ENCODE measurements at places on chromosomes 7 and 10.

- DNase-seq, result no peak
Measured at GRCh38 chr10:17109475-17110207, 20.0 kb downstream of the CUBN start.

GRCh38 chr7:107355616-107356015, 114.2 kb upstream of the GPR22 start:
- no peak for DNase-seq

DNA sequence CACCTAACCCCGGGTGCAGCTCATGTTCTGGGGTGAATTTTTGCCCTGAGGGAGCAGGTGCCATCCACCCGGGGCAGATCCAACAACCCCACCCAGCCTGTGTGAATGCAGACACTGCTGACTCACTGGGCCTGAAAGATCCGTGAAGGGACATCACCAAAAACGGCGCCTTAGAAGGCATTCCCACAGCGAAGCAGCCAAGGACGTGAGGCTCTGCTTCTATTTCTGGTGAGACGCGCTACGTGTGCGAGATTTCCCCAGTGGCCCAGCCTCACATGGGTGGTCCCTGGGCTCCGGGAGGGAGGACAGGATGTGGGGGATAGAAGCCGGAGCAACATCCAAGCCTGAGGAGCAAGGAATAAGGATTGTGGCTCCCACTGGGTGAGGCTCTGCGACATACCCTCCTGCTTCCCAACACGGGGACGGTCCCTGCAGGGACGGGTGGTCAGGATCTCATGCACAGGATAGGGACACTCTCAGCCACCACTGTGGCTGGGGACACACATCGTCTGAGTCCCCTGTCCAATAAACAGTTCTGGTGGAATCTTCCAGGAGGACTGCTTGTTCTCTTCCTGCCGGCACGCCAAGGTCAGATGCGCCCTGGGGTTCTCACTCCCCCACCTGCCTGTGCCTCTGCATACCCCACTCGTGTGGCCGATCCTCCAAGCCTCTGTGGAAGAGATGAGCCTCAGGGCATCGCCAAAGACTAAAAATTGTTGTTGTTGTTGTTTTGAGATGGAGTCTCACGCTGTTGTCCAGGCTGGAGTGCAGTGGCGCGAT, 70.2 kb downstream of the ZRANB1 start:
- no peak for DNase-seq

- no peak for DNase-seq
Measured at GRCh38 chr10:124590216-124591122, 128.8 kb downstream of the LHPP start.

DNA sequence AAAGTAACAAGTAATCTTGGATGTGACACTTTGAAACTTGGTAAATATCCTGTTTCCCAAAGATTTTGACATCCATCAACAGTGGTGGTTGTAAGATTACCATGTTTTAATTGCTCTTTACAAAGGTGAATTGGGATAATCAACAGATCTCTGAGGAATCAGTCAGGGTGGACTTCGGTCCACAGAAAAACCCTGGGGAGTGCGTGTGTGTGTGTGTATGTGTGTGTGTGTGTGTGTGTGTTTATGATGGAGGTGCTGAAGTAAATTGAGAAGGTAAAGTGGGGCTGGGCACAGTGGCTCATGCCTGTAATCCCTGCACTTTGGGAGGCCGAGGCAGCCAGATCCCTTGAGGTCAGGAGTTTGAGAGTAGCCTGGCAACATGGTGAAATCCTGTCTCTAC, 12.0 kb upstream of the AUTS2 start:
- DNase-seq, result no peak

DNA sequence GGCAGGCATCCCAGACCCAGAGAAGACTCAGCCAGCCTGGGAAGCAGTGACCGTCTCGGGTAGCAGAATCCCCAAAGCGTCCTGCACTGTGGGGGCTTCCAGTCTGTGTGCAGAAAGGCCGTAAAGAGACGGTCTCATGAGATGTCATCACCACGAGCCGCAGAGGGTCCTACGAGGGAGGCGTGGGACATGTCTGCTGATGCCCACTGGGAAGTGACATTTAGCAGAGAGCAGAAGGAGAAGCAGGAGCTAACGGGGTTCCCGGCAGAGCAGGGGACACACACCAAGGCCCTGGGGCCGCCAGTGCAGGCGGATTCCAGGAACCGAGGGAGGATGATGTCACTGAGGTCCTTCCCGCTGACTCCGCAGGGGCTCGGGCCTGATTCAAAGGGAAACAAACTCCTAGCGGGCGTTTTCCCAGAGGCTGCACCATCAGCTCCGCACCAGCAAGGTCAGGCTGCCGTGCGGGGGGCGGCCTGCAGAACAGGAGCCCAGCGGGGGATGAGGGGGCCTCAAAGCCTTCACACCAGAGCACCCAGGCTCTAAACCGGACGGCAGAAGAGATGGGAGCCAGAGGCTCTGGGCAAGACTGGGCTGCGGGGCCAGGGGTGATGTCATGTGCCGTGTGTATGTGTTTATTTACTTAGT, 85.4 kb upstream of the PDGFA start:
- no peak for DNase-seq

- DNase-seq, result no peak
Measured at GRCh38 chr7:44711528-44711927, 37.1 kb upstream of the ZMIZ2 start.

DNA sequence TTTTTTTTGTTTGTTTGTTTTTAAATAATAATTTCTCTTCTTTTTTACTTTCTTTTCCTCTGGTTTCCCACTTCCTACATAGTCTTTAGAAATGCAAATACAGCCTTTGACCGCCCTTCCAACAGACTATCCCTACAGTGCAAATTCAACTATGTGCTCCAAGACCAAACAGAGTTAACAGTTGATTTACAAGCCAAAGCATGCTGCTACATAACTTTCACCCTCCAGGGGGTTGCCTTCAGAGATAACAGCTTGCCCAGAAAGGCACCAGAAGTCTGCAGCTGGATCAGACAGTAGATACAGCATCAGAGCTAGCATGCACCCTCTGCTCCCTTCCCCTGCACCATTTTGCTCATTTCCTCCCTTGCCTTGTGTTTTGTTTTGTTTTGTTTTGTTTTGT, 539.0 kb downstream of the ZWINT start:
- DNase-seq, result no peak

DNA sequence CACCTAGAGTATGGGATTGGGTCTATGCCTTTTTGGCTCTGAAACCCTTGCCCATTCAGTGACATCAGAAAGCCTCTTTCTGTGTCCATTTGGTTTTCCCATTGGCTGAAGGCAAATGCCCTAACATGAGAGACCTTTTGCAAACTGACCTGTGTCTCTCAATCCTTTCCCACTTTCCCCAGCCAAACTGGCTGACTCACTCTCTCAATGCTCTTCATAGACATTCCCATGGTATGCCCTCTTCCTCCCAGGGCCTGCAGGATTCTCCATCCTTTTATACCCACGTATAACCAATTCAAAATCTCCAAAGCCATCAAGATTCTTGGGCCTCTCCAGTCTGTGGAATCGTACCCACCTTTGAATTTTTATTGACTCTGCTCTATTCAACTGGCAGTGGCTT, 563.3 kb downstream of the GATA3 start:
- DNase-seq, result no peak

GRCh38 chr7:90211391-90212148, at the start of gene STEAP2:
Gene STEAP2 (plus strand): TSS chr7:90211740. CDS start chr7:90225083, 13,343 bp downstream.
- peak; percentile 44 for DNase-seq

GRCh38 chr7:46945328-46945727, 636.6 kb downstream of the TNS3 start:
- no peak for DNase-seq

- DNase-seq, result no peak
Measured at GRCh38 chr10:76309070-76309469, 877.6 kb downstream of the LRMDA start.

DNA sequence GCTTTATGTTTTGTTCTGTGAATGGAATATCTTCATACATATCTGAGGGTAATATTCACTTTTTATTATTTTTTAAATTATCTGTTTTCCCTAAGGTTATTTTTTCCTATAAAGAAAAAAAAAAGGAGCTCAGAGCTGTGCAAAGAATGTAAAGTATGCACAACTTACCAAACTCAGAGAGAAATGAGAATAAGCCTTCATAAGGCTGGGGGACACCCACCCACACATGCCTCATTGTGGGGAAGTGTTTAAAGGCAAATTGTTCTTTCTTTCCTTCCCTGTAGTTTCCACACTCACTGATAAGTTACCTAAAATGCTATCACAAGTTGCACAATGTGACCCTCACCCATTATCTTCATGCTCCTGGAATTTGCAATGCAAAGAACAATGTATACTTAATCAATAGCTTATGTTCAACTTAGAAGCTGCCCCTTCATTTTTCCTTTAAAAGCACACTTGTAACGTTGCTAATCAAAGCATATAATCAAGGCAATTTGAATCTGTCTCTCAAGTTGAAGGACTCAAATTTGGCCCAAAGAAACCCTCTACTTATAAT, 108.1 kb downstream of the GNAT3 start:
- DNase-seq, result no peak

DNA sequence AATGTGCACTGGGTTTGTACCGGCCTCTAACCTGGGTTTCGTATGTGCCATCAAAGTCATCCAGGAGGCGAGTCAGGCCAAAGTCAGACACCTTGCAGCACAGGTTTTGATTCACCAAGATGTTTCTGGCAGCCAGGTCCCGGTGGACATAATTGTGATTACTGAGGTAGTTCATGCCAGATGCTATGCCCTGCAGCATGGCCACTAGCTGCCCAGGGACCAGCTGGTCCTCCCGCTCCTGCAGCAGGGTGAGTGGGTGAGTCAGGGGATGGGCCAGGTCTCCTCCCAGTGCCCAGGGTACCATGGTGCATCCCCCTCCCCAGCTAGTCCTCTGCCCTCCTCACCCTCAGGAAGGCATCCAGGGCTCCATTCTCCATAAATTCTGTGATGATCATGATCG, 13.6 kb downstream of the ZYX start:
- no peak for DNase-seq

DNA sequence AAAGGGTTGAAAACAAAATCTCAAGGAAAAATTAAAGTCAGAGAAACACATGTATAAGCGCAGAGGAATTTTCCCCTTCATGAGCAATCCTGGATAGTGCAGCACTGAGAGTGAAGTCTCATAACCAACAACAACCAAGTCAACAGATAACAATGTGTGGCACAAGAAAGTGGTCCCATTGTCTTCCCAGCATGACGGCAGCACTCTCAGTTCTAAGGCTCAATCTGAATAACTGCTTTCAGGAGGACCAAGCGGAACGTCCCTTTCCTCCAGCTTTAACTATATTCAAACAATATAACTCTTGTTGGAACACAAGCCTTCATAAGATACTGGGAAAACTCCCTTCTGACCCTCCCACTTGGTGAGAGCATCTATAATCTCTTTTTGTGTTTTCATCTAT, 137.9 kb downstream of the RAPGEF5 start:
- no peak for DNase-seq

DNA sequence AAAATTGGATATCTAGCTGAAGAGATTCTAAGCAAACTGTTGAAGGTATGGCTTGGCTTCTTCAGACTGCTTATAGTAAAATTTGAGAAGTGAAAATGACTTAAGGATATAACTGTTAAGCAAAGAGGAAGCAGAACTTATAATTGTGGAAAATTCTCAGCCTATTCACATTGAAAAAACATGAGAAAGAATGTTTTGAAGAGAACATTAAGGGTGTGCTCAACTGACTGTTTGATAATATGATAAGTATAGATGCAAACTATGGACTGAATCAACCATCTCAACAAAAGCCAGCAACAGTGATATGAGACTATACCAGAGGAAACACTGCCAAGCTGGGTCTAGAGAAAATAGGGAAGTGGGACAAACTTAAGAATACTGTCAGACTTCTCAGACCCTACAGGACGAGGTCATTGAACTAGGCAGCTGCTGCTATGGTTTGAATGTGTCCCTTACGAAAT, 133.1 kb upstream of the PPP1R3A start:
- no peak for DNase-seq

GRCh38 chr7:43248961-43249822, 136.7 kb downstream of the HECW1 start:
- no peak for DNase-seq

GRCh38 chr10:60575105-60575504, 185.4 kb upstream of the ANK3 start:
- DNase-seq, result no peak

DNA sequence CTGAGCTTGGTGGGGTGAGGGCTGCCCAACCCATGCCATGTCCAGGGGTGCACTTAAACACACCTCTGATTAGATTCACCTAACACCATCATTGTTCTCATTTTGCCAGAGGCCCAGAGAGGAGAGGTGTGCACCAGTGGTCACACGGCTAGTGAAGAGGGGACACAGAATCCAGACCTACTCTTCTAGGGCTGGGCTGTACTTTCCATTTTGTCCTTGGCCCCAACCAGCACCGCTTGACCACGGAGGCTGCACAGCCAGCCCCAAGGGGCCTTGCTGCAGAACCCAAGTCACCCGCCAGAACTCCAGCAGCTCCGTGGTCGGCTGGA, 246 bp upstream of the WDFY4 start:
- DNase-seq, result no peak

DNA sequence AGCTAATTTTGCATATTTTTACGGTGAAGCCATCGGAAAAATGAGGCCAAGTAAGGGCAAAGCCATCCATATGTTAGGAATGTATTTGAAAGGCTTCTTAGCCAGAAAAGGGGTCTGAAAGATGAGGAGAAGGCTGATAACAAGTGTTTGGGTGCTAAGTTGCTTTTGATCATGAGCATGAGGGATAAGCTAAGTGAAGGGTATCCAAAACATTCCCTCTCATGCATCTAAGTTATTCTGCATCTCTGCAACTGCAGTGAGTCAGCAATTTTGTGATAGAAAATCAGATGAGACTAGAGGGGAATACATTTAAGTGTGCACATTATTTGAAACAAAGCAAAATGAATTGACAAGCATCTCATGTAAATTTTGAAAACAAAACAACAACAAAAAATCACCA, 282.8 kb downstream of the GPR158 start:
- DNase-seq, result no peak

- DNase-seq, result no peak
Measured at GRCh38 chr10:43794181-43794815, 145.6 kb upstream of the ZNF32 start.

- no peak for DNase-seq
Measured at GRCh38 chr10:23201837-23202236, 9.7 kb downstream of the PTF1A start.

- DNase-seq, result no peak
Measured at GRCh38 chr7:39045231-39045630, 67.5 kb downstream of the POU6F2 start.

DNA sequence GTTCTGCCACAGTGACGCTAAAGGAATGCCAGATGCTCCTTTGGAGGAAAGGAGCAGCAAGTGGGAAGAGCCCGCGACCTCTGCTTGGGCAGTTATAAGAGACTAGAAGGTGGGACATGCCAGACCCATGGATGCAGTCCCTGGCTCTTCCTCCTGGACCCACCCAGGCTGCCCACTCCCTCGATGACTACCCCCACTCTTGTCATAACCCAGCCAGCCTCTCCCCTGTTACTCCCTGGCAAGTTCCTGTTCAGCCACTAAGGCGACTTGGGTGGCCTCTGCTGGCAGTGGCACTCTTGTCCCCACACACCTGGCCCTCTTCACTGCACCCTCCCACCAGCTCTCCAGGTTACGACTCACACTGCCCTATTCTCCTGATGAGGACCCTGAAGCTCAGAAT, 33.5 kb downstream of the COL13A1 start:
- no peak for DNase-seq

- no peak for DNase-seq
Measured at GRCh38 chr10:44733501-44734488, 177.3 kb upstream of the TMEM72 start.

- no peak for DNase-seq
Measured at GRCh38 chr10:85175635-85176034, 847.2 kb downstream of the CCSER2 start.

GRCh38 chr10:106424981-106425380, 739.5 kb downstream of the SORCS1 start:
- DNase-seq, result no peak
